Airway epithelial cell (primary cell): ENCODE measurements at places on chromosomes 7 and 10. TPM values are rescaled to one million over a fixed set of nuclear protein-coding genes. Genes with fewer than 3 reads are reported as not detected.

STK32C gene
- total RNA-seq, result 5.9 and 7.7 TPM in 2 replicates

NME8 gene
- 0.07 TPM in 1 of 2 replicates, not detected in the other for total RNA-seq

IL2RA gene
- total RNA-seq, result not detected in 2 replicates

ADCY1 gene
- 0.05 and 0.07 TPM in 2 replicates for total RNA-seq

TMEM209 gene
- total RNA-seq, result 11.4 and 13.6 TPM in 2 replicates

NEUROG3 gene
- not detected in 2 replicates for total RNA-seq
